Activated CD8-positive, alpha-beta memory T cell treated with anti-CD3 and anti-CD28 coated beads for 1 hour (primary cell): ENCODE measurements at places on chromosomes 7 and 10.

GRCh38 chr7:63012633-63013183, 985.9 kb upstream of the ZNF722 start:
- DNase-seq: no peak

DNA sequence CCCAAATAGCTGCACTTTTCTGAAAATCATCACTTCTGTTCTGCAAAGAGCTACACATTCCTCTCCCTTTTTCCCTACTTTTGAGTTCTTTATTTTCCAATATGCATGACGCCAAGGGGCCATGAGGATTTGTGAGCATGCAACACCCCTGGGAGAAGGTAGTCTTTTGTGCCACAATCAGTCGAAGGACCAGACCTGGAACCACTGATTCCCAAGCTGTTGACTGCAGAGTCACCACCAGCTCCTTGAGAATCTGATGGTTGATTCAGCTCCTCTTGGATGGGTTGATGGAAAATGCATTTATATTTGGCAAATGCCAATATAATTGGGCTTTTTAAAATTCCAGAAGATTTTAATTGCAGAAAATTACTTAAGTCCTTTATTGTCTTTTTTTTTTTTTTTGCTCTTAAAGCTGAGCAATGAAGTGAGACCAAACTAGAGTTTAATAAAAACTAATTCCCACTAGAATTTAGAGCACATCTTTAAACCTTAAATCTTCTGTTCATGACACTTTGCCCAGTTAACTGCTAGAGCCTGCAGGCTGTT, 554.1 kb downstream of the TNS3 start:
- DNase-seq: no peak

- DNase-seq: no peak
Measured at GRCh38 chr10:110493832-110494426, 3.8 kb upstream of the DUSP5 start.

DNA sequence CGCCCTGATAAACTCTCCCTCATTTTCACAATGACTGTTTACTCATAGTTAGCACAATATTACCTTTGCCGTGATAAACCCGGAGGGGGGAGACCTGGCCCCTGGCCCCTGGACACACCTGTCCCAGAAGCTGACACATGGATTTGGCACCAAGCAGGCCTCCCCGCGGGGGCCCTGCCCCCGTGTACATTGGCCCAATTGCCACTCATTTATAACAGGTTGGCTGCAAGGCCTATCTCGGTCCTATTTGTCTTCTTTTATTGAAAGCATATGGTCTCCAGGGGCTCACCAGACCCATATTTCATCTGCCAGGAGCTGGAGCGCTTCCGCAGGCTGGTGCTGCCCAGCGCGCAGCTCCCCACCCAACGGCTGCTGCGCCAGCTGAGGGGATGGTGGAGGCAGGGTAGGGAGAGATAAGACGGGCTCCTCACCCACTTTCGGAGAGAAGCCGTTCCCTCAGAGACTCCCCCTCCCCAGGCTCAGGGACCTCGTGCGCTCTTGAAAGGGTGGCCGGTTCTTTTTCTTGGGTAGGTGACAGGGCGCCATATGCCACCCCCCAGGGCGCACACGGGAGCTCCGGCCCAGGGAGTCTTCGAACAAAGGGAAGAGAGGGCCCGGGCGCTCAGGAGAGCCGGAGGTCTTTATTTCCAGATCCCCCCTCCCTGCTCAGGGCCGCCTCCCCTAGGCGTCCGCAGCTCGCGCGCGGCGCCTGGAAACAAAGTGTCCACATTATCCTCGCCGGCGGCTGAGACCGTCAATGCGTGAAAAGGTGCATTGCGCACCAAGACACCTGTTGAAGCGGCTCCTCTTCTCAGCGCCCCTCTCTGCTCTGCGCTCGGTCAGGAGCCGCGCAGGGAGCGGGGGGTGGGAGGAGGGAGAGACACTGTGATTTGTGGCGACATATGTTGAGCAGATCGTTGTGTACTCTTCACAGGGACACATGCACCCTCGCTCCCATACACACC, 4.3 kb upstream of the NEUROG3 start:
- no peak for DNase-seq

DNA sequence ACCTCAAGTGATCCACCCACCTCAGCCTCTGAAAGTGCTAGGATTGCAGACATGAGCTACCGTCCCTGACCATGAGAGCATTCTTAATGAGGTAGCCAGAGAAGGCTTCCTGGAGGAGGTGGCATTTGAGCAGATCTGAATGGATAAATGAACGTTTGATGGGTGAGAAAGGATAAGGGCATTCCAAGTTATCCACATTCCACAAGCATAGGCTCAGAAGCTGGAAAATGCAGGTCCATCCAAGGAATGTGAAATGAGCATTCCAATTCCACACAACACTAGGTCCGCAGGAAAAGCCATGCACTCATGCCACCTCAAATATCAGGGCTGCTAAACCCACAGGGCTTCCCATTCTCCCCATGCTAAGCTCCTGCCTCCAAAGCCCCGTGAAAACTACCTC, 17.0 kb downstream of the TMEM130 start:
- DNase-seq: no peak

- DNase-seq: no peak
Measured at GRCh38 chr10:110209454-110209925, 2.1 kb downstream of the MXI1 start.

DNA sequence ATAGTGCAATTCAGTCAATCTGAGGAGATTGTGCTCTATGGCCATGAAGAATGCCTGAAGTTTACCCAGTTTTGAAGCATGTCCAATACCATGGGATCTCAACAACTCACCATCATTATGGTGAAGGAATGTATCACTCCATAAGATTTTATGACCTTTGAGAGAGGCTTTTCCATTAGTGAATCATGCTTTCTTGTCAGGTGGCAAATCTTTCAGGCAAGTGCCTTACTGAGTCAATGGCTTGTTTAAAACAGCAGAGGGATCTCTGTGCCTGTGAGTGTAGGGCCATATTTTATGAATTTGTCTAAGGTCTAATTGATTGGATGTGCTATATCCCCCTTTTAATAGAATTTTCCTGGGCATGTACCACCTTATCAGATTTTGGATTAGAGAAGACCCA, 131.5 kb downstream of the CCDC7 start:
- no peak for DNase-seq

GRCh38 chr7:113202284-113202683, 83.9 kb upstream of the SMIM30 start:
- no peak for DNase-seq

DNA sequence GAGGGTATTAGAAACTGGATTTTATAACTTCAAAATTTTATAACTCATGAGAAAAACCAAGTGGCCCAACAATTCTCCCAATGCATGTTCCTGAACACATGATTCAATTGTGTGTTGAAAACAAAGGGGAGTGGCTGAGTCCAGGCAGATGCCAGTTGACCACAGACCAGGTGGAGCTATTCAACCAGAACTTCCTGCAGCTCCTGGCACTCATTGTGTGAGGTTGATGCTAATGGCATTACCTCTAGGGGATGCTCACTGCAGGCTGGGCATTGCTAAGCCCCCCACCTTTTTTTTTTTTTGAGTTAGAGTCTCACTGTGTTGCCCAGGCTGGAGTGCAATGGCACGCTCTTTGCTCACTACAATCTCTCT, 20.3 kb downstream of the MYOF start:
- no peak for DNase-seq

- DNase-seq: no peak
Measured at GRCh38 chr10:48366261-48366660, 59.8 kb downstream of the MAPK8 start.

DNA sequence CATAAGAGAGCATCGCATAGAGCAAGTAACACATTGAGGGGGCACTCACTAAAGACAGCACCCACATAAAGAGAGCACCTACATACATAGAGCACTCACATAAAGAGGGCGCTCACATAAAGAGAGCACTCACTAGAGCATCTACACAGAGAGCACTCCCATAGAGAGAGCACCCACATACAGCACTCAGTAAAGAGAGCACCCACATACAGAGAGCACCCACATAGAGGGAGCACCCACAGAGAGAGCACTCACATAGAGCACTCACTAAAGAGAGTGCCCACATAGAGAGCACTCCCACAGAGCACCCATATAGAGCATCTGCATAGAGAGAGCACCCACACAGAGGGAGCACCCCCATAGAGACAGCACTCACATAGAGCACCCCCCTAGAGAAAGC, 47.8 kb downstream of the INSIG1 start:
- no peak for DNase-seq

- DNase-seq: no peak
Measured at GRCh38 chr7:135971366-135971725, 5.8 kb downstream of the MTPN start.

DNA sequence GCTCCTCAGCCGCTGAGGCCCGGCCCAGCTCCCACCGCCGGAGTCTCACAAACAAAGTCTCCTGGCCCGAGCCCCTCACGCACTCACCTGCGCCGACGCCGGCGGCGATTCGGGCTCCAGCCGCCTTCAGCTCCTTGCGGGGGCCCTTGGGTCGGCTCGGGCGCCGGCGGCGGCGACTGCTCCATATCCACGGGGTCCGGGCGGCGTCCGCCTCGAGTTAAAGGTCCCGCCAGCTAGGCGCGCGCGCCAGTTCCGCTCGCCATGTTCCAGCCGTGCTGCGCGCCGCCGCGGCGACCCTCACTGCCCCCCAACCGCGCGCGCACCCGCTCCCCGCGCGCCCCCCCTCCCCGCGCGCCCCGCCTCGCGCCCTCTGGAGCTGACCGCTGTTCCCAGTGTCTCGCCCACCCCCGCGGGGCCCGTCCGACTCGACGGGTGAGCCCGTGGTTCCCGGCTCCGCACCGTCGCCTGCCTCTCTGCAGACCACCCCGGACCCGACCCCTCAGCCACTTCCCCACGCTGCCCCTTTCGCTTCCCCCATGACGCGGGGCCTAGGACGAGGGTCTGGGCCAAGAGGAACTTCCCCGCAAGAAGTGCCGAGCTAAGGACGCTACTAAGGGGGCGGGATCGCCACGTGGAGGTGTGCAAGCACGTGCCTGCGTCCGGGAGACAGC, 396.1 kb downstream of the ZNF33B start:
- DNase-seq: no peak

- no peak for DNase-seq
Measured at GRCh38 chr7:106029451-106029850, 66.4 kb downstream of the CDHR3 start.

GRCh38 chr7:152881893-152882292, 122.3 kb downstream of the ACTR3B start:
- no peak for DNase-seq

DNA sequence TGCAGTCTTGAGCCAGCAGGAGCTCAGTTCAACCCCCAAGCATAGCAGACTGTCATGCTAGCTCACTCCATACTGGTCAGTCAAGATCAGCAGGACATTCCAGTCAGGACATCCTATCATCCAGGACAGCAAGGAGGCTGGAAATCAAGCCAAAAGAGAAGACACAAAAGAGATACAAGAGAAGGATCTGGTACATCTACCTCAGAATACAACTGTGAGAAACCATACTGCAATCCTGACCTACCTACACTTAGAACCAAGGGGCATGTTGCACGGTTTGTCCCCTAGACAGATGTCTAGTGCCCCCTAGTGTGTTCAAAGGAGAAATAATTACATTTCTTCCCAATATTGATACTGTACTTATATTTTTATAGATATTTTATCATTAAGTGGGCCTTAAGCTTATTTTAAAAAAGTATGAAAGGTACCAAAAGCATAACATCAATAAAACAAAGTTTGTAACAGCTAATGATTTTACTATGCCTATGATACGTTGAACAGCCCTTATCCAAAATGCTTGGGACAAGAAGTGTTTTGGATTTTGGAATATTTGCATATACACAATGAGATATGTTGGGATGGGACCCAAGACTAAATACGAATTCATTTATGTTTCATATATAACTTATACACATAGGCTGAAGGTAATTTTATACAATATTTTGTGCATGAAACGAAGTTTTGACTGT, 26.7 kb downstream of the ERCC6 start:
- no peak for DNase-seq

- no peak for DNase-seq
Measured at GRCh38 chr7:134278502-134279153, 38.1 kb downstream of the SLC35B4 start.

DNA sequence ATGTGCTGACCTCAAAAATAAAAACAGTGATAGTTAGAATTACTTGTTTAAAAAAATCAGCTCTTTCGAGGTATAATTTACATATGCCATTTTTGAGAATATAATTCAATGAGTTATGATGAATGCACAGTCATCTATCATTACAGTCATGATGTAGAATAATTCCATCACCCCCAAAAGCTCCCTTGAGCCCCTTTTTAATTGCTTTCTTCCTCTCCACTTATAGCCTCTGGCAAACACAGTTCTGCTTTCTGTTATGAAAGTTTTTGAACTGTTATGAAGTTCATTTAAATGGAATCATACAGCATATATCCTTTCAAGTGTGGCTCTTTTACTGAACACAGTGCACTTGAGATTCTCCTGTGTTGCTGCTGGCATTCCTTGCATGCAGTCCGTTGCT, 41.4 kb downstream of the PRTFDC1 start:
- no peak for DNase-seq

GRCh38 chr10:25696013-25696708, 237.9 kb upstream of the MYO3A start:
- no peak for DNase-seq

GRCh38 chr7:81839708-81840369, 70.0 kb upstream of the HGF start:
- DNase-seq: no peak

DNA sequence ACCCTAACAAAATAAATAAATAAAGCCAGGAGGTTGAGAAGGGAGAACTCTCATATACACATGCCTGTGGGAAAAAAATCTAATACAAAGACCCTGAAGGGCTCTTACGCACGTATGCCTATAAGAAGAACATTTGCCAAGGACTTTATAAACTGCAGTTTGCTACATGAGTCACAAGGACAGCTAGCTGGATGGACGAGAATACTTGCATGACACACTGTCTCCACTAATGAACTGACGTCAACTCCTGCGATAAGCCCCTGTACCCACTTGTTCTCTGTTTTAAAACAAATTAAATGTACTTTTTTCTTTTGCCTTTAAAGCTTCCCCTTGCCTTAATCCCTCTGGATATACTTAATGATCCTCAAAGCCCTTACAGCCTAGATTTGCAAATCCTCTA, 374.6 kb upstream of the GHITM start:
- no peak for DNase-seq

GRCh38 chr7:1210979-1211608, 21.6 kb upstream of the UNCX start:
- DNase-seq: no peak

DNA sequence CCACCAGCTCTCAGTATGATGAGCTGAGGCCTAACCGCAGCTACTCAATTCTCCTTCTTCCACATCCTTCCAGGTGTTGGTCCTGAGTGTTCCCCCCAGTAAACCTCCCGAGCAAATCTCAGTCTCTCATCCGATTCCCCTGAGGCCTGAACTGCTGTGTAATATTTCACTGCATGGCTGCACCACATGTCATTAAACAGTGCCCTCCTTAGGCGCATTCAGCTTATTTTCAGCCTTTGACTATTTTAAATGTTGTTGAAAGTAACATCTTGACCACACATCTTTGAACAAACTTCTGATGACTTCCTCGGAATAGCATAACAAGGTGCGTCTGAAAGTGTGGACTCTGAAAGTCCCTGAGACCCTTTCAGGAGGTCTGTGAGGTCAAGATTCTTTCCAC, 62.8 kb upstream of the NPS start:
- DNase-seq: no peak

GRCh38 chr7:122143376-122143750, 686 bp downstream of the AASS start:
- no peak for DNase-seq
